ENCODE measurements at places on chromosomes 11 and 22.
A peak's percentile ranks its signal among the peaks of the same experiment; 100 is the strongest.

GRCh38 chr11:2797741-2798361 lies 87.7 kb downstream of the CDKN1C start:
- no peak for DNase-seq

DNA sequence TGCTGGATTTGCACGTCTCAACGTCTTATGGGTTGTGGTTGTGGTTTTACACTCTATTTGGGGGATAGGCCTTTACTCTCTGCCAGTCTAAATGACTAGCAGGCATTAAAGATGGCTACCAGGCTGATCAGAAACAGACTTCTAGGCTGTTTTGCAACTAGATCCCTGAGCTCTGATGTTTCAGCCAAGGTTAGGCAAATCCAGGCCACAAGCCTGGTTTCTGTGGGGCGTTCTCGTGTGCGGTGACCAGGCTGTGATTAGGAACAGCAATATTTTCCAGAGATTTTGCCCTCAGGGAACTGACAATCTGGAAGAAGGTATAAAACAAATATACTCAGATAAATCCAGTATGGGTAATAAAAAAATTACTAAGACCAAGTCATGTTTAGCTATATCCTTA lies 502.4 kb downstream of the INSC start:
- DNase-seq = no peak

GRCh38 chr11:72179804-72180396 lies 12.0 kb upstream of the FOLR1 start:
- DNase-seq = no peak

- no peak for DNase-seq
Observed at GRCh38 chr11:102260241-102260640, 57.0 kb upstream of the BIRC3 start.

DNA sequence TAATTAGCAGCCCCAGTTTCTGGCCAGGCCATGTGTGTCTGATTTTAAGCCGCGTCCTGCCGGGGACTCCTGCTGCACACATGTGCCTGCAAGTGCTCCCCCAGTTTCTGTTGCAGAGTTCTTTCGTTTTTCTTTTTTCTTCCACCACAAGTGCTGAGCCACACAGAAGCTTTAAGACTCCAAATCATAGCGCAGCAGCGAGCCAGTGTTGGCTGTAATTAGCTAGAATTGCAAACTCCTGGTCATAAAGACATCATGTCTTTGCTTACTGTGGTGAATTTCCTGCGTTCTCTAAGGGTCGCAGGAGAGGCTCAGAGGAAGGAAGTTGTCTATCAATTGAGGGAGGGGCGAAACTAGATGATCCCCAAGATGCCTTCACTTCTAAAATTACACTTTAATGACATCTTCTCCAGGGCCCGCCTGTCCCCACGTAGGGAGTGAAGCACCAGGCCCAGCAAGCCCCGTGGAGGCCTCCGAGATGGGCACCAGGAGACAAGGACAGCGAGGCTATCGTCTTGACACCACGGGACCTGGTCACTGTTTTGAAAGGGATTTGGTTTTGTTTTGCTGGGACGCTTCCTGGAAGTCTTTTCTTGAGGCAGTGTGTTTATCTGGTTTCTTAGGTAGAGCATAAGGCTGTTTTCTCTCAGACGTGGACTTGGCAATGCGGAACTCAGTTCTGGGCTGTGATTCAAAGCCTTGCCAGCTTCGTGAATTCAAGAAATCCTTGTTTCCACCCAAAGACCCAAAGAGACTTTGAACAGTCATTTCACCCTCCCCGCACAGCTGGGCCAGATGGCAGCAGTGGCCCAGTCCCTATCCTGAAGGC lies 71.8 kb downstream of the UBASH3B start:
- DNase-seq = no peak

GRCh38 chr22:20779818-20780158 lies 5.9 kb downstream of the SERPIND1 start:
- no peak for DNase-seq

- no peak for DNase-seq
Observed at GRCh38 chr11:2742201-2742600, 42.4 kb upstream of the KCNQ1OT1 start.

DNA sequence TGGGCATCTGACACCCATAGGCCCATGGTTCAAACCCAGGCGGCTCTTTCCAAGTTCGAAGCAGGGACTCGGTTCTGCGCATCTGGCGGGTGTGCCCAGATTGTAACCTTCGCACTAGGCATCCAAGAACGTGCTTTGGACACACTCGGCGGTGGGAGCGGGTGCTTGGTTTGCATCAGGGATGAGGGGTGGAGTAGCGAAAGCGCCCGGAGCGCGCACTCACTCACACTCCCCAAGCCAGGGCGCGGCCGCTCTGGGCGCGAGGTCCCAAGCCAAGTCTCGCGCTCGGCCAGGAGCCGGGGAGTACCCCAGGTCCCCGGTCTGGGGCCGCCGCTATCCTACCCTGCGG lies 243 bp upstream of the SYT9 start:
- DNase-seq = no peak

DNA sequence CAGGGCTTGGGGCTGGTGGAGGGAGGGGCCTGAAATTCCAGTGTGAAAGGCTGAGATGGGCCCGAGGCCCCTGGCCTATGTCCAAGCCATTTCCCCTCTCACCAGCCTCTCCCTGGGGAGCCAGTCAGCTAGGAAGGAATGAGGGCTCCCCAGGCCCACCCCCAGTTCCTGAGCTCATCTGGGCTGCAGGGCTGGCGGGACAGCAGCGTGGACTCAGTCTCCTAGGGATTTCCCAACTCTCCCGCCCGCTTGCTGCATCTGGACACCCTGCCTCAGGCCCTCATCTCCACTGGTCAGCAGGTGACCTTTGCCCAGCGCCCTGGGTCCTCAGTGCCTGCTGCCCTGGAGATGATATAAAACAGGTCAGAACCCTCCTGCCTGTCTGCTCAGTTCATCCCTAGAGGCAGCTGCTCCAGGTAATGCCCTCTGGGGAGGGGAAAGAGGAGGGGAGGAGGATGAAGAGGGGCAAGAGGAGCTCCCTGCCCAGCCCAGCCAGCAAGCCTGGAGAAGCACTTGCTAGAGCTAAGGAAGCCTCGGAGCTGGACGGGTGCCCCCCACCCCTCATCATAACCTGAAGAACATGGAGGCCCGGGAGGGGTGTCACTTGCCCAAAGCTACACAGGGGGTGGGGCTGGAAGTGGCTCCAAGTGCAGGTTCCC lies at the start of gene APOC3:
Gene APOC3, plus strand, starts transcription at position 383 of the 659 bp plus-strand sequence. CDS start 676 bp downstream, outside the sequence.
- DNase-seq = no peak

GRCh38 chr22:27799015-27799826 lies 2.3 kb downstream of the MN1 start:
- DNase-seq = peak; percentile 9

GRCh38 chr11:121795174-121795573 lies 320.8 kb downstream of the BLID start:
- no peak for DNase-seq

- DNase-seq = no peak
Observed at GRCh38 chr11:68934321-68934645, 30.6 kb downstream of the IGHMBP2 start.

GRCh38 chr11:113884361-113884836 lies 9.0 kb upstream of the USP28 start:
- DNase-seq = no peak

- DNase-seq = no peak
Observed at GRCh38 chr11:9741260-9741659, 77.4 kb downstream of the SWAP70 start.

GRCh38 chr22:42626951-42627625 lies 12.4 kb upstream of the POLDIP3 start:
- no peak for DNase-seq

GRCh38 chr11:6615882-6616585 lies 3.2 kb downstream of the TPP1 start:
- no peak for DNase-seq

GRCh38 chr22:30872285-30873041 lies 96.1 kb downstream of the MORC2 start:
- DNase-seq = no peak

- DNase-seq = no peak
Observed at GRCh38 chr11:46972343-46972742, 35.8 kb downstream of the CSTPP1 start.

- DNase-seq = no peak
Observed at GRCh38 chr11:32527261-32528175, 56.1 kb upstream of the EIF3M start.

- no peak for DNase-seq
Observed at GRCh38 chr11:19551457-19551856, 161.2 kb upstream of the NAV2 start.

DNA sequence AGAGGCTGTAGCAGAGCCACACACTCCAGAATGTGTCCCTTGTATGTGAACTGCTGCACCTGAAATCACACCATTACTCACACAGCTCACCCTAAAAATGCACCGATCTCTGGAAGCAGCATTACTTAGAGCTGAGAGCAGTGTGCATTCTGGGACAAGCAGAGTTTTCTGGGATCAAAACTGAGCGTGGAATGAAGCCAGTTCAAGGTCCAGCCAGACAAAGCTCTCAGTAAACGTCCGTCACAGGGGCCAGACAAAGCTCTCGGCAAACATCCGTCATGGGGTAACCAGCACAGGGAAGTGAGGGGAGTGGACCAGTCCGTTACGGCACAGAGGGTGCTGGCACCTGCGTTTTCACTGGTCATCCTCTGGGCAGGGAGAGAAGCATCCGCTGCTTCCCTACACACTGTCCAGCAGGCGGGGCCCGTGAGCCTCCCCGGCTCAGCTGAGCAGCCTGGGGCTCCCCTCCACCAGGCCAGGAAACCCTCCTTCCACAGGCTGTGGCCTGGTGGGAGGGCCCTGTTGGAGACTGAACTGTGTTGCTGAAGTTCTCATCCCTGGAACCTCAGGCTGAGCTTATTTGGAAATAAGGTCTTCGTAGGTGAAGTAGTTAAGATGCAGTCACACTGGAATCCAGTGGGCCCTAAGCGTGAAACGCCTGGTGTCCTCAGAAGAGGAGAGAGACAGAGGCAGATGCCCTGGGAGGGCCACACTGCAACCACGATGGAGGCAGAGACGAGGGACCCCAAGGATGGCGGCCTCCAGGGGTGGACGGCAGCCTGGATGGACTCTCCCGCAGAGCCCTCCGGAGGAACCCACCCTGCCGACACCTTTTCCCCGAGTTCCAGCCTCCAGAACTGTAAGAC lies 883.9 kb downstream of the BRD1 start:
- DNase-seq = no peak

Measured in DMS53 (cell line).